ENCODE measurements at places on chromosomes 6 and 20.

- DNase-seq, result peak; percentile 60
Measured at GRCh38 chr6:39074486-39074885, 25.9 kb downstream of the GLP1R start.

DNA sequence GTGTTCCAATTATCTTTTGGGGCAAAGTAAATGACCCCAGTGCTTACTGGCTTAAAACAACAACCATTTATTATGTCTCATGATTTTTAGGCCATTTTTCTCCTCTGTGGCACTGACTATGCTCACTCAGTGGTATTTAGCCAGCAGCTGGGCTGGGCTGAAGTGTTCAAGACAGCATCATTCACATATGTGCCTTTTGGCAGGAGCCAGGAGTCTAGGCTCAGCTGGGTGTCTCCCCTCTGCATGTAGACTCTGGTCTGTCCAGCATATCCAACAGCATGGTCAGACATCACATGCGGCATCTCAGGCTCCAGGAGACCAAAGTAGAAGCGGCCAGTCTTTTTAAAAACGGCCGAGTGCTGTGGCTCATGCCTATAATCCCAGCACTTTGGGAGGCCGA, 120.3 kb upstream of the TOP1 start:
- no peak for DNase-seq

DNA sequence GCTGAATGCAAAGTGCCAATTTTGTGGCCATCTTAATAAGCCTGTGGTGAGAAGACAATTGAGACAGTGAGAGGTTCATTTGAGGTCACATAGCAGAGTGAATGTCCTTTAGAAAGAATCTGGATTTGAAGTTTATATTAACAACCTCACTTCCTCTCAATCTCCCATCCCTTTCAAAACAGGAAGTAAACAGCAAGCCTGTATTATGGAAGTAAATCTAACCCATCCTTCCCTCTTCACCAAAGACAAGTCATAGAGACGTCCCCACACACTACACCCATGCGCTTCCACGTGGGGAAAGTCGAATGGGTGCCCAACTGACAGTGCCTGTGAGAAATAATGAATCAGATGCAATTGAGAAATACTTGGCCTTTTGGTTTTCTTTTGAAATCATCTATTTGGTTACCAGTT, 28.8 kb upstream of the CCND3 start:
- no peak for DNase-seq

DNA sequence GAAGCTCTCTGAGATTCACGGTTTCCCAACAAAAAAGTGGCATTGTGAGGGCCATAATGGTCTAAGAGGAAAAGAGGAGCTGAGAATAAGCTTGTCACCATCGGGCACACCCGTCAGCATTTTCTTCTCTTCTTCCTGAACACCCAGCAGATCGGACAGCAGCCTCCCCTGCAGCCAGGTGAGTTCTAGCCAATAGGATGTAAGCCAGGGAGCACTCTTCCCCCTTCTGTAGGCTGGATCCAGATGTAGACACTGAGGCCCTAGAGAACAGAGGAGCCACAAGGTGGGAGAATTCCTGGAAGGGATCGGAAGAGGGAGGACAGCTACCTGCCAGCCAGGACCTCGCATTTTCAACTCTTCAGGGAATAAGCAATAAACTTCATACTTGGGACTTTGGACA, 228.0 kb downstream of the SYNDIG1 start:
- peak; percentile 19 for DNase-seq

DNA sequence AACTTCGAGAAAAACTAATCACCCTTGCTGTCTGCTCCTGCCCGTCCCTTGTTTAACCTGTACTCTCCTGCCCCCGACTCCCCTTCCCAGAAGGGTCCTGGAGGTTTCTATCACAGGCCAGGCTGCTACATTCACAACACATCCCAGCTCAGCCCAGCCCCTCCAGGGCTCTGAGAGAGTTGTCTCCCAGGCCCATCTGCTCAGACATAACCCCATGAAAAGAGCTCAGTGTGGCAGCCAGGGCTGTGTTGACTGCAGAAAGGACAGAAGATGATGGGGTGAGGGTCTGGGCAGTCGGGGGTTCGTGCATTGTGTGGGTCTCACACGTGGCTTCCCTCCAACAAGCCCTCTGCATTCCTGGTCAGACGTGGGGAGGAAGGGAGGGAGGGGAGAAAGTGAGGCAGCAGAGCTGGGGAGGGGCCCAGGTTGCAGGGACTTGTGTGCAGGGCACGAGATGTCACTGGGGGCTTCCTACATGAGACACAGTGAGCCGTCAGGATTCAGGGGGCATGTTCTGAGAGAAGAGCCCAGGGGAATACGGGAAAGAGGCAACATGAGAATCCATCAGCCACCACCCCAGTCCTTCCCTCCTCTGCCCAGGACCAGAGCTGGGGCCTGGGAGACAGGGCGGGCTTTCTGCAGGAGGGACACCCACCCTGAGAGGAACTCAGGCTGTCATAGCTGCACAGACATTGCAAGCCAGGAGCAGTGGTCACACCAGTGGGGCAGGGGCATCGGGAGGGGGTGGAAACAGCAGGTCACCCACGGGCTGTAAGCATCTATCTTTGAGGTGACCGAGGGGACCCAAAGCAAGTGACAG, 372.9 kb downstream of the PREX1 start:
- DNase-seq, result no peak

GRCh38 chr6:4906293-4907276, 97.3 kb downstream of the RPP40 start:
- no peak for DNase-seq

DNA sequence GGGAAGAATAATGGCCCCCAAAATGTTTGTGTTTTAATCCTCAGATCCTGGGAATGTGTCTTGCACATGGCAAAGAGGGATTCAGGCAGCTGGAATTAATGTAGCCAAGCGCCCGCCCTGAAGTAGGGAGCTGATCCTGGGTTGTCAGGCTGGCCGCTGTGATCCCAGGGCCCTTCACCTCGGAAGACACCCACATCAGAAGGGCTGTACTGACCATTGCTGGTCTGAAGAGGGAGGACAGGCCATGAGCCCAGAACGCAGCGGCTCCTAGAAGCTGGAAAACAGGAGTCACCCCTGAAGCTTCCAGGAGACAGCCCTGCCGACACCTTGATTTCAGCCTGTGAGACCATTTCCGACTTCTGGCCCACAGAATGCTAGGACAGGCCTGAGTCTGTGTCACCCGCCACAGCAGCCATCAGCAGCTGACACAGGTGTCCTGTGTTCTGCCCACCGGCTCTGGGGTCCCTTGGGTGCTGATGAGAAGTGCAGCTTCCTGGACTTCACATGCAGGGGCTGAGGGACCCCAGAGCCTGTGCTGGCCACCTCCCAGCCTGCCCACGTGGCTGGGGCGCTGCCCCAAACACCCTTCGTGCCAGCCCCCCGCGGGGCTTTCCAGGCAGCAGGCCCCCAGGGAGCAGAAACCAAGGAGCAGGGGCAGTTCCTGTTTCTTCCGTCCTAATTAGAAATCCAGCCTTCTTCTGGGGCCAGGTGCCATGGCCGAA, 86.3 kb downstream of the ERMARD start:
- peak; percentile 68 for DNase-seq

GRCh38 chr20:20443504-20443903, 75.6 kb downstream of the INSM1 start:
- no peak for DNase-seq

DNA sequence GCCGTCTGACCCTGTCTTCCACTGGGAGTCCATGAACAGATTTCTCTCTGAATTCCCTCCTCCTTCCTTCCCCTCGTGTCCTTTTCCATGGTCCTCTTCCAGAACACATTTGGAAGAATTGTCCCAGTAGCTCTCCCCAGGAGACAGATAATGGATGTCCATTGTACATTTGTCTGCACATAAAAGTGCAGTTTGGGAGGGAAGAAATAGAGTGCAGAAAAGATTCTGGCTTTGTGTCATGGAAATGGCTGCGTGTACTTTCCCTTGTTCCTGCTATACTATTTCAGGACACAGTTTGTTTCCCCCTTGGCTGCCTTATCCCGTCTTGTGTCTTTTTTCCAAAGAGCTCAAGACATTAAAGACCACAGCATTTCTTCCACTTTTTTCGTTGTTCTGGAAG, 127.6 kb downstream of the SYNDIG1 start:
- DNase-seq, result no peak

- DNase-seq, result no peak
Measured at GRCh38 chr6:82074556-82074955, 173.0 kb downstream of the IBTK start.
